ENCODE measurements at places on chromosomes 4 and X.

GRCh38 chr4:152586668-152587067 lies 50.8 kb upstream of the FBXW7 start:
- DNase-seq: no peak

DNA sequence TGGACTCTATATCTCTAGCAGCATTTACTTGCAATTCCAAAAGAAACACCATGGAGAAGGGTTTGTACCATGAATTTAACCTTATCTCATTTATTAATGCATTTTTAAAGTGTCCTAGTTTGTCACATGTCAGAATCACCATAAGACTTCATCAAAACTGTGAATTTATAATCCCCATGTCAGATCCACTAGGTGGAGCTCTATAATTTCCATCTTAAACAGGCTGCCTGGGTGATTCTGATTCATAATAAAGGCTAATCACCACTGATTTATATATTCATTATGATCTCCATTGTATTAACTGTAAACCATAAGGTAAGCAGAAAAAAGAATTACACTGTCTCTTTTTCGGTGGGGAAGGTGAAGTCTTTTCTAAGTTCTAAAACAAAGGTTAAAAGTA lies 4.0 kb downstream of the TCEAL2 start:
- DNase-seq: no peak

GRCh38 chrX:66142351-66142750 lies 21.7 kb upstream of the HEPH start:
- no peak for DNase-seq

- no peak for DNase-seq
Observed at GRCh38 chrX:126124721-126125120, 41.4 kb downstream of the DCAF12L2 start.

DNA sequence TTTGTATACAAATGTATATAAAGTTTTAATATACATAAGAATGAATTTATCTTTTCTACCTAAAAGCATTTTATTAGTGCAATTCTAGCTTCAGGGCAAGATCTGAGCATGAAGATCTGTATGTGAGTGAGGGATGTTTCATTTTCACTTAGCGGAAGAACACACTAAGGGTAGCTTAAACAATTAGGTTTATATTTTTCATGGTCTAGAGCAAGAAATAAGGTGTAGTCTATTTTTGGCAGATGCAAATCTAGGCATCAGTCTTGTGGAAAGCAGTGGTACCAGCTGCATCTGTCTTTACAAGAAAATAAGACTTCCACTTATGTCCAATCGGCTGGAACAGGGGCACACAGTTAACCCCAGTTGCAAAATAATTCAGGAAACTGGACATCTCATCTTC lies 433.3 kb downstream of the ADAM29 start:
- DNase-seq: no peak

DNA sequence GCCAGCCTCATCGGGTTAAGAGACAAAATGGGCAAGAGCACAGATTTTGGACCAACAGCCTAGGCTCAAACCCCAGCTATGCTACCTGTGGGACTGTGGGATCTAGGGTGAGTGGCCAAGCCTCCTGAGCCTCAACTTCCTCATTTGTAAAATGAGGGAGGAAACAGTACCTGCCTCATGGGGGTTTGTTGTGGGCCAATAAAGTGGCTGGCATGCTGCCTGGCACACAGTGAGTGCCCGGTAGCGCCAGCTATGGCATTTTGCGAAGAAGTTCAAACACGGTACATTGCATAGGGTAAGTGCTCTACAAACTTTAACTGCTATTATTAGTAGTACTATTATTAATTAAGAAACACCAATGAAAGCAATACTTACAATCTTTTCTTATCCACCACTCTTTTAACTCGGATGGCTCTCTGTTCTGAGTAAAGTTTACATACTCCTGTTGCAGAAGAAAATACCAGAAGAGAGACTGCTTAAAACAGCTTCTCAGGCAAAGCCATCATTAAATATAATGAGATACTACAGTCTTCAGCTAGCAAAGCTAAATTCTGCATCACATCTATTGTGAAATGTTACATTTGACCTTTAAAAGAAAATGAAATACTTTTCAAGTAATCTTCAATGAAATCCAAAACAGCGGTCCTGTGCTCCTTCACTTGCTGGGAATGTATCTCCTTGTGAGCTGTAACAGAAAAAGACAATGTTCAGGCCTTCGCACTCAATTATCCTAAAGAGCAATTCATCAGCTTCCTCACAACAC lies 70.1 kb downstream of the NSG1 start:
- DNase-seq: no peak

DNA sequence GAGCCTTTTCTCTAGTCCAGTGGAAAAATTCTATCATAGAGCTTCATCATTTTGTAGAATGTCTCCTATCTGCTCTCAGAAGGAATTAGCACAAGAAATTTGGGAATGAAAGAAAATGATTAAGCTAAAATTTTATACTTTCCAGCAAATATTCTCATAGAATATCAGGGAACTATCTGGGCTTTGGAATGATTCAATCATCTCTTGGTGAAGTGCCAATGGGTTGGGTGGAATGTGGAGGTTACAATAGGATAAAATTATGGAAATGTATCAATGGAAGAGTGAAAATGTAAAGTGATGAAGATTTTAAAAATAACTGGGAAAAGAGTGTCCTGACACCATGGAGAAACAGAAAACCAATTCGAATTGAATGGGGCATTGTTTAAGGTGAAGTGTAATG lies 119.0 kb upstream of the MID1 start:
- no peak for DNase-seq

- no peak for DNase-seq
Observed at GRCh38 chr4:7898385-7898784, 41.3 kb downstream of the AFAP1 start.

- no peak for DNase-seq
Observed at GRCh38 chr4:147354237-147354636, 126.7 kb upstream of the EDNRA start.

DNA sequence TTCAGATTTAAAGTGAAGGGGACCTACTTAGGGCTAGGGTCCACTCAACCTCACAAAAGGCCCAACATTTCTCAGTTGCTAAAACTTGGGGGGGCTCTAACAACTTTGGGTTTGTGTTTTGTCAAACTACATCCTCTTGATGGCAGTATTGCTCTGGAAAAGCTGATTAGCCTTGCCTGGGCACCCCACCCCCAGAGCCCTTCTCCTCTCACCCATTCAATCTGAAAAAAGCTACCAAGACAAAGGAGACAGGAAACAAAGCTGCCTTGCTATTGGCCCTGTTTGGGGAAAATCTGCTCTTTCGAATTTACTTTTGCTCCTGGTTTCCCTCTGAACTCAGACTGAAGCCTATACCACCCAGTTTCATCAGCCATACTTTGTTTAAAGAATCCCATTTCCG lies 195.2 kb upstream of the STK26 start:
- DNase-seq: no peak

- DNase-seq: no peak
Observed at GRCh38 chr4:108013327-108013726, 23.6 kb downstream of the HADH start.

DNA sequence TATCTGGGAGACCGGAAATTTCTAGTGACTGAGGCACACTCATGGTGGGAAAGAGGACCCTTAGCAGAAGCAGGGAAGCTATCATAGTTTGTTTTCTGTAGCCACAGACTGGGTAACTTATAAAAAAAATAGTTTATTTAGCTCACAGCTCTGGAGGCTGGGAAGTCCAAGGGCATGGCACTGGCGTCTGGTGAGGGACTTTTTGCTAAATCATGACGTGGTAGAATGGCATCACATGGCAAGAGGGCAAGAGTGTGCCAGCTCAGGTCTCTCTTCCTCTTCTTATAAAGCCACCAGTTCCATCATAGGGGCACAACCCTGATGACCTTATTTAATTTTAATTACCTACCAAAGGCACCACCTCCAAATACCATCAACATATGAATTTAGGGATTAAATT lies 13.3 kb downstream of the APLN start:
- no peak for DNase-seq

GRCh38 chrX:15973299-15973698 lies 118.7 kb upstream of the AP1S2 start:
- peak; percentile 35 for DNase-seq

- no peak for DNase-seq
Observed at GRCh38 chr4:88320224-88320779, 35.9 kb upstream of the PPM1K start.

DNA sequence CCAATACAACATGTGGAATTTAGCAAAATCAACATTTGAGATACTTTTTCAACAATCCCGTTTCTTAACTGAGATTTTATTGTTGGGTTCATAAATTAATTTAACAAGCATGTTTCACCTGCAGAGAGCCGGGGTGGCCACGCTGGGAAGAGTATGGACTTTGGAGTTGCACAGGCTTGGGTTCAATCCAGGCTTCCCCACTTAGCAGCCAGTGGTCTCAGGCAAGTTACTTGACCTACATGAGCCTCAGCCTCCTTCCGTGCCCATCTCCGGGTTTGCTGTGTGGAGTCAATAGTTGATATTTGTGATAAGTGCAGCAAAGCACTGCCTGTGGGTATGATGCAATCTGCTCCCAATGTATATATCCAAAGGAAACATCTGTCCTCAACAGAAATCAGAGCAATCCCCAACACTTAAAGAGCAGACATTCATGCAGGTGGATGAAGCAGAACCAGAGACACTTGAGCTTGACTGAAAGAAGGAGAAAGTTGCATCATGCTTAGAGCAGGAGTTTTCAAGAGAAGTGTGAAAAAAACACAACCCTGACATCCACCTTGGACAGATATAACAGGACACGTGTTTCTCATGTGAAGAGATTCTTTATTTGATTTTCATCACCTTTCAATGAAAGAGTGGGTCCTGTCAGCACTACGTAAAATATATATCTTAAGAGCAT lies 5.1 kb downstream of the CYTL1 start:
- no peak for DNase-seq

DNA sequence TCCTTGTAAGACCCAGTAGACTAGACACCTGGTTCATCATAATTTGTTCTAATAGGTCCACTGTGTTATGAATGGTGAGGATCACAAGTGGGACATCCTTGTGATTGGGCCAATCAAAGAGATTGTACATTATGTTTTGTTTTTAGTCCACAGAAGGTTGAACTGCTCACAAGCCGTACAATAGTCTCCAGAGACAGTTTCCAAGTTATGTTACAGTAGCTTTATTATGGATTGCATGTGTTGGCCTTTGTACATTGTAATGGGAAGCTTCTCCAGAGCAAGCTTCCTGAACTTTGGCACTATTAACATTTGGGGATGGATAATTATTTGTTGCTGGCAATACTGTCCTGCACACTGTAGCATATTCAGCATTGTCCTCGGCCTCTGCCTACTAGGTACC lies 86.1 kb downstream of the MAGEB10 start:
- DNase-seq: no peak

- no peak for DNase-seq
Observed at GRCh38 chr4:105145156-105145902, 1.3 kb upstream of the TET2 start.

GRCh38 chrX:63784902-63785707 lies at the start of gene ARHGEF9:
Gene ARHGEF9 (minus strand): TSS chrX:63785214. CDS start chrX:63785145, 69 bp downstream.
- no peak for DNase-seq

GRCh38 chr4:52507774-52508173 lies 151.3 kb downstream of the USP46 start:
- peak; percentile 29 for DNase-seq

- DNase-seq: no peak
Observed at GRCh38 chr4:159002950-159003349, 99.9 kb upstream of the RAPGEF2 start.

DNA sequence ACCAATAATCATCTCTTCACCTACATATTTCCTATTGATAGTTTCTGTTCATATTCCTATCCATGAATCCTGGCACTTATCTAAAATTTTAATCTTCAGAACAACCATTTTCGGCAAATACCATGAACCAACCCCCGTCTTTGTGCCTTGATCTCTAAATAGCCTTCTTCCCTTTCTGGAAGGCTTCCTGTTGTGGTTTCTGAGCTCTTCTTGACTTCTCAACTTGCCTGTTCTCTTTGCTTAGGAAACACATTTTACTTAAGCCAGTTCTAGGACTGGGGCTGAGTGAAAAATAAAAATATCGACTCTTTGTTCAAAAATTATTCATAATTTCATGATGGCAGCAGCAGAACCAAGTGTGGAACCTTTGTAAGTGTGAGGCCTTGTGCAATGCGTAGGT lies 882.4 kb downstream of the C4orf33 start:
- no peak for DNase-seq

DNA sequence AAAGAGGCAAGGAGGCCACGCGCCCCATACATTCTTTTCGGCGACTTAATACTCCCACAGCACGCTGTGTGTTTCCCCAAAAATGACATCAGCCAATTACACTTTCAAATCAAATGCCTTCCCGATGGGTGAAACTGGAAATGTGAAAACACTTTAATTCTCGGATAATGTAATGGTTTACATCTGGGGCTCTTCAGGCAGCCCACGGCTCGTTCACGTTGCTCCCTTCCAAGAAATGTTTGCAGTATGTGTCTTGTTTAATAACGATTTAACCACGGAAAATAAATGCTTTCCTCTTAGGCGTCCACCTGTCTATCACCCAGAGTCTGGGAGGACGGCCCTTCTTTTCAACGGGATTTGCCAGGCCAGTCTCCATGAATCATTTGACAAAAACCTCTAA lies 272.5 kb downstream of the SHOX start:
- DNase-seq: no peak

GRCh38 chr4:169286562-169287301 lies 16.0 kb upstream of the SH3RF1 start:
- DNase-seq: no peak

GRCh38 chr4:112975567-112976355 lies 73.7 kb upstream of the ANK2 start:
- DNase-seq: no peak

DNA sequence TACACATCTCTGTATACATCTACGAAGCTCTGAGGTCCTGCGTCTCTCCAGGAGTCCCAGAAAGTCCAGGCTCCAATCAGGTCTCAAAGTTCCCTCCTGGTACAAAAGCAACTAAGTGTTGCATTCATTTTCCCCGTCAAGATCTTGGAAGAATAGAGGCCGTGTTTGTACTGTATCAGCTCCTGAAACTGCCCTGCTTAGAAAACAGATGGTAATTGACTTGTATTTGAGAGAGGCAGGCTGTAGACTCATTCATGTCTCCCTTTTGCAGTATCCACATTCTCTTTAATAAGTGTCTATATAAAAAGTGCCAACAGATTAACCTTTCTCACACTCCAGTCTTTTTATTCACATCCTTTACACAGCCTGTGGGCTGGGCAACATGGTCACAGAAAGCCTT lies 91.7 kb downstream of the HPGD start:
- DNase-seq: no peak

GRCh38 chrX:39897741-39898097 lies 200.0 kb downstream of the BCOR start:
- no peak for DNase-seq

All from putamen (tissue), 1 donor.